ENCODE measurements at places on chromosomes 7 and 10.

DNA sequence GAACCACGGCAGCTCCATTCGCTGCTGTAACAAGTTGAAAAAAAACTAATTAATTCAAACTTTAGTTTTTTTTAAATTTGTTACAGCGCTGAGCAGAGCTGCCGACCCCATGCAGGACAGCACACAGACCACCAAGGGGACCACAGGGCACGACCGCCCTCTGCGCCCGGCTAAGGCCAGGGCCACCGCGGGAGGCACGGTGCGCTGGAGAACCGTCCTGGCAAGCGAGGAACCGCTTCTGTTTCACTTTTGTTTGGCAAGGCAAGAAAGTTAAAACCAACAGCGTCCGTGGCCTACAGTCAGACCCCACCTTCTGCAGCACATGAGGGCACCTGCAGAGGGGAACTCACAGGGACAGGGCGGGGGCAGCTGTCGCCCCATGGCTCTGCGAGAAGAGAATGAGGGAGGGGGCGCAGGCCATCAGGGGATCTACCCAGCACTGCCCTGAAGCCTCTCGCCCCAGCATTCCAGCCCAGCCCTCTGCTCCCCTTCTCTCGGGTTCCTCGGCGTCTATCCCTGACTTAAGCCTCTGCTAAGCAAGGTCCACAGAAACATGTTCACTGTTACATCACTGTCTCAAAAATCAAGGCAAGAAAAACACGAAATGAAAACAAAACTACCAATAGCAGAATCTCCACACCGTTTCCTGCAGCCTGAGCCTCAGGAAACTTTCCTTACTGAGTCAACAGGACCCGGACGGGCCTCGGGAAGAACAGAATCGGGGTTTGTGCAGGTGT, 204.4 kb downstream of the DIP2C start:
- peak; percentile 10 for DNase-seq

- no peak for DNase-seq
Measured at GRCh38 chr7:13159467-13160184, 472.2 kb downstream of the ARL4A start.

DNA sequence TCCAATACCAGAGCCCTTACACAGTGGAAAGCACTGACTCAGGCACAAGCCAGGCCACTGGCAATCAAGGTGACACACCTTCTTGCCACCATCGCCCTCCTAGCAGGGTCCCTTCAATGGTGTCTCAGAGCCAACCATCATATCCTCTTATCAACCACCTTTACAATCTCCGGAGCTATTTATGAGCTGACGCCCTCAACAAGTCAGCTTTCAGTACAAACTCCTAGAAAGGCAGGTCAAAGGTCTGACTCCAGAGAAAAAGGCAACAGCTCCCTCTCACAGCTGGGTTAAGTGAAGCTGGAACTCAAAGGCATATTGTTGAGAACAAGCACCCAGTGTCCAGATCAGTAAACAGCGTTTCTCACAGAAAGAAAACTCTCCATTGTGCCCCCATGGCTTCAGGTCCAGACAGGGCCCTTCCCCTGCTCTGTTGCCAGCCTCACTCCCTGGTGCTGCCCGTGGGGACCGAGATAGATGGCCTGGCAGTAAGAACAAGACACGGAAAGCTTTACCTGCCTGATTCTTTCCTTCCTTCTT, 2.4 kb downstream of the ZNF3 start:
- no peak for DNase-seq

DNA sequence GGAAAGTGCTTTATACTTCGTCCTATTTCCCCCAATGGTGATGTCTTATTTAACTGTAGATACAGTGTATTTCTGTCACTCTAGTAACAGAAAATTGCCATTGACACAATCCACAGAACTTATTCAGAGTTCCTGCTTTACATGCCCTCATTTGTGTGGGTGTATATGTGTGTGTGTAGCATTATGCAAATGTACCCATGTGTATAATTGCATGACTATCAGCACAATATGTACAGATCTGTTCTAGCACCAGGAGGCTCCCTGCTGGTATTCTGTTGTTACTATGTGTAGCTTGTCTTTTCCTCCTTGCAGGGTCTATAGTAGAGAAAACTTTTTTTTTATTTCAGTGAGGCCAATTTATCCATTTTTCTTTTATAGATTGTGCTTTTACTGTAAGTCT, 16.5 kb downstream of the CYP3A43 start:
- DNase-seq: no peak

DNA sequence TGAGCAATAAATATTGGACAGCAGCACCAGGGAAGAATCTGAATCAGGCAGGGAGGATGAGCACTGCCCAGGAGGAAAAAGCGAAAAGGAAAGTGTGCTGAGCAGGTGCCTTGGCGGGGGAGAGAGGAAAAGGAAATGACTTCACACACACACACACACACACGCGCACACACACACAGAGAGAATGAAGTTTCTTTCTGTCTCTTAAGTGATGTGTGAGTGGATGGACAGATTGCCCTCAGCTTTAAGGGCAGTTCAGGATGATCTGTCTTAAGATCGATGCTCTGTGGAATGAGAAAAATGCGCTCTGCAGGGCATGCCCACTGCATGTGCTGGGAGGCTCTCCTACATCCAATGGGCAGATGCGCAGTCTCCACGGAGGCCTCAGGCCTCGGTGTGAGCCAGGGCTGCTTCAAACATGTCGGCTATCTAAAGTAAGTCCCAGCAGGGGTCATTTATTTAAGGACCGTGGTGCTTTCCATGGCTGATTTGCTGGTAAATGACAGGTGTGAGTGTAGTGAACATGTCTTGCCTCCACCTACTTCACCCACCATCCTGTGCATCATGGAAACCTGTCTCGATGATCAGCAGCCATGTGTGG, 2.5 kb upstream of the ACBD5 start:
- DNase-seq: peak; percentile 61

- no peak for DNase-seq
Measured at GRCh38 chr7:20197125-20197748, 19.9 kb downstream of the MACC1 start.

Data from activated T-cell treated with anti-CD3 and anti-CD28 coated beads, Interleukin-2, amount 50 U/mL, for 72 hours (primary cell).